ENCODE measurements at places on chromosomes 13 and 19.
A peak's percentile ranks its signal among the peaks of the same experiment; 100 is the strongest.

- no peak for DNase-seq
Observed at GRCh38 chr13:108387156-108387555, 117.6 kb downstream of the TNFSF13B start.

- no peak for DNase-seq
Observed at GRCh38 chr19:56748378-56748777, 76.8 kb upstream of the ZNF835 start.

GRCh38 chr13:62162860-62163259 is 747.2 kb upstream of the PCDH20 start:
- DNase-seq, result no peak

DNA sequence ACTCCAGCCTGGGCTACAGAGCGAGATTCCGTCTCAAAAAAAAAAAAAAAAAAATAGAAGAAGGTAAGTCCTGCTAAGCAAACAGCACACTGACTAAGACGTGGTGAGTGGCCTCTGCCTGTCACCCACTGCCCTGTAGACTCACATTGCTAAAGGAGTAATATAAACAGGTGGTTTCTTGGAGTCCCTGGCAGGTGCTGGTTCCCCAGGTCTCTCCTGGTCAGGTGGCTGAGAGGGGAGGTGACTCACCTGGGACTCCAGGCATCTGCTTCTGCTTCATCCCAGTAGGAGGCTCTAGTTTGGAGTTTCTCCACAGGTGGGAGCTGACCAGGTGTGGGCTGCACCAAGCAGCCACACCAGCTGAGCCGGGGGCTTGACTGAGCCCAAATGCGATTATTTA is at the start of gene OR10H1:
TSS of gene OR10H1 (minus strand) at position 359 of the 400 bp plus-strand sequence. CDS start 7,627 bp downstream, outside the sequence.
- DNase-seq, result no peak

DNA sequence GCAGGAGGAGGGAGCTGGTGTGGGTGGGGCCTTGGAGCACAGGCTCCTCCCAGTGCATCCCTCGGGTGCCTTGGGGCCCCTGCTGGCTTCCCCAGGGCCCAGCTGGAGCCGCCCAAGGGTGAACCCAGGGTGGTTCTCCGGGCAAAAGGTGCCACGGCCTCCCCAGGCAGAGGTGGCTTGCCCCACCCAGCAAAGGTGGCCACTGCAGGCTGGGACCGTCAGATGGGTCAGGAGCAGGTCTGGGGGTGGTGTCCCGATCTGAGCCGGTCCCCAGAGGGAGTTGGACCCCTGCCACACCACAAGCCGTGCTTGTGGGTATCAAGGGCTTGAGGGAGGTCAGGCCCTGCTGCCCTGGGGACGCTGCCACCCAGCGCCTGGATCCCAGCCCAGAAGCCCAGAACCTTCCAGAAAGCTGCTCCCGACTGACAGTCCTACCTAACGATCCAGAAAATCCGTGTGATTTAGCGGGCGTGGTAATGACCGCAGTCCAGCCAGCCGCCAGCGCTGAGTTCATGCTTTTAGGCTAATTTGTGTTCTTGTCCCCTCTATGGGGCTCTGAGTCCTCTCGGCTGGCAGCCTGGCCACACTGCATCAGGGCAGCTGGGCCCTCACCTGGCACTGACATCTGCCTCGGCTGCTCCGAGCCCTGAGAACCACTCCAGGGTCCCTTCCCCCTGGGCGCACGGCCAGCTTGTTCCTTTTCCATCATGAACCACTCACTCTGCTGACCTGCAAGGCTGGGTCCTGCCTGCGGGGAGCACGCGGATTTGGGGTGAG is 5.0 kb upstream of the GRIN3B start:
- no peak for DNase-seq

GRCh38 chr19:44960906-44961728 is 5.9 kb downstream of the CLPTM1 start:
- DNase-seq, result no peak

- DNase-seq, result no peak
Observed at GRCh38 chr13:111900390-111901131, 166.4 kb upstream of the SOX1 start.

DNA sequence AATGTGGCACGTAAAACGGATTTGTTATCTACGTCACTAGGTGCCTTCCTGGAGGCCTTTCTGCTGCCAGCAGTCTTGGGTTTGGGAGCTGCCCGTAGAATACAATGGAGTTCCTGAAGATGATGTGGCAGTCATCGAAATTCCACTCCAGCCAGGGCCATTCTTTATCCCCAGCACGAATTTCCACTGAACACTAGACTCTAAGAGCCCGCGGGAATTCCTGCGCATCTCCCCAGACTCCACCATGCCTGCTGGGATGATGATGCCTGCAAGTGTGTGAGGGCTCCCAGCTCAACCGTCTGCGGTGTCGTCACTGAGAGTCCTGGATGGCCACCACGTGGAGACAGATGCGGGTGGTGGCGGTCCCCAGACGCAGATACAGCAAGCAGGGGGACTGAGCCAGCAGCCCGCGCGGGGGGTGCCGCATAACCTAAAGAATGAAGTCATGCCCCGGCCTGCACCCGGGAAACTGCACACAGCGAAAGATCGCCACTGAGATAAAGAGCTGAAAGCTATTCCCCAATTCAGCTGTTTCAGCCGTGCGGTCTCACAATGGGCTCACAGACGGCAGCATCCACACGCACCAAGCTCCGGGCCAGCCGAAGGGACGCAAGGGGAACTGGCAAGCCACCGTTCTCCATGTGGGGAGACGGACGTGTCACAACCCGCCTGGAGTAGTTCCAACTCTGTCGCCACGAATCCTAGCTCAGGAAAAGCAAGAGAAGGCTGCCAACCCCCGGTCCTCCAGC is 41.1 kb downstream of the COL4A1 start:
- no peak for DNase-seq

DNA sequence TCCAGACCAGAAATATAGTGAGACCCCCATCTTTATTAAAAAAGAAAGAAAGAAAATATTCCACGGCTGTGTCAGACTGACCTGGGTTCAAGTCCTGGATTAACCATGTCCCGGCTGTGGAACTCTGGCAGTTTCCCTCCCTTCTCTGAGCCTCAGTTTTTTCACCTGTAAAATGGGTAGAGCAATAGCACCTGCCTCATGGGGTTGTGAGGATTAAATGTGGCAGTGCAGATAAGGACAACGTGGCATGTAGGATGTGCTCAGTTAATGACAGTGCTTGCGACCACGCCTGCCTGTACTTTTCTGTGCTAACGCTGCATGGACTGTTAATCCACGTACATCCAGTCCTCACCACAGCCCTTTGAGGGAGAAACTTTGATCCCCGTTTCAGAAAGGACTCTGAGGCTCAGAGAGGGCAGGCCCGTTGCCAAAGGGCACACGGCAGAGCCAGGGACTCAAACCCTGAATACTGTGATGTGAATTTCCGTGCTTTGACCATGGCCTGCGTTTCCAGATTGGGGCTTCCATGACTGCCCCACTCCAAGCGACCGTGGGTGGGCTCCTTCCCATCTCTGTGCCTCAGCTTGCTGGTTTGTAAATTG is 16.1 kb downstream of the SBK2 start:
- DNase-seq, result no peak

GRCh38 chr13:75636436-75637180 is 478 bp downstream of the LMO7 start:
- peak; percentile 4 for DNase-seq

DNA sequence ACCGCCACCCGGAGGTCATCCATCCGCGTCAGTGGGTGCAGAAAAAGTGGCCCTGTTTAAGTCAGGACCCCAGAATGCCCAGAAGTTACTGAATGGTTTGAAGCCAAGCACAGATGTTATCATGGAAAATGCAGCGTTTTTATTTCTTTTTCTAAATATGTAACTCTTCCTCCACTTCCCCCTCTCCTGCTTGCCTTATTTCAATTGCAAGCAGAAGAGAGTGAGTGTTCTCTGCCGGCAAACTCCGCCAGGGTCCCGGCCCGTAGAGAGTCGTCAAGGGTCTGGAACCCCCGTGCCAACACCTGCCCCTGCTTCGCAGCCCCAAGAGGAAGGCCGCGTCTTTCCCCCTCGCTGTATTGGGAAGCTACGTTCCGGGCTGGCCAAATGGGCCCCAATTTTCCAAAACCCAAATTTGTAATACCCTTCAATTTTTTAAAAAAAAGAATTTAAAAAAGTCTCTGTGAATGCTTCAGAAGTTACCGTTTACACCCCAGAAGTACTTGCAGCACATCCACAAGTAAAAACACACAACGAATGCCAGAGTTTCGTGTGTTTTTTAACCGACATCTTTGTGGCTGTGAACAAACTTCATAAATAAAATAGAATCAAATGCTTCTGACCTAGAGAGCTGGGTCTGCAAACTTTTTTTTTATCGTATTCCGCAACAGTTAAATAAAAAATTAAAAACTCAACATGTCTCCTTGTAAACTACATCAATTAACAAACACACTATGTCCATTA is 712 bp upstream of the PDX1 start:
- DNase-seq, result no peak

- DNase-seq, result no peak
Observed at GRCh38 chr13:48221686-48222187, 11.3 kb upstream of the ITM2B start.

DNA sequence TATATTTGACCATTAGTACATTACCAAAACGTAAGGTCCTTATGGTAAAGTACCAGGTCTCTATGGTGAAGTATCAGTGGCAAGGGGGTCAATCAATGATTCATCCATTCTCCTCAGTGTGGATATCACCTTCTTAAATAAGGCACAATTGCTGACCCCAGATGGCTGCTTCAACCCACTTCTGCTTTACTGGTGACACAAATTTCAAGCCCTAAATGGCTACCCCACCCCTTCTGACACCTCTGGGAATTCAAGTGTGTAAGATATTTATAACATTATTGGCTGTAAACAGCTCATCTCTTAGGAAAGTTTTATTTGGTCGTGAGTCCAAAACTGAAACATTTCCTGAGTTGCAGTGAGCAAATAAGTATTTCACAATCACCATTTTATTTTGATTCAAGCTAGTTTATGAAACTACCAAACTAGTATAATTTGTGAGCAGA is 7.9 kb upstream of the WBP4 start:
- no peak for DNase-seq

- no peak for DNase-seq
Observed at GRCh38 chr13:95643936-95644598, 439 bp downstream of the DZIP1 start.

- DNase-seq, result no peak
Observed at GRCh38 chr13:22126433-22127021, 455.7 kb downstream of the FGF9 start.

DNA sequence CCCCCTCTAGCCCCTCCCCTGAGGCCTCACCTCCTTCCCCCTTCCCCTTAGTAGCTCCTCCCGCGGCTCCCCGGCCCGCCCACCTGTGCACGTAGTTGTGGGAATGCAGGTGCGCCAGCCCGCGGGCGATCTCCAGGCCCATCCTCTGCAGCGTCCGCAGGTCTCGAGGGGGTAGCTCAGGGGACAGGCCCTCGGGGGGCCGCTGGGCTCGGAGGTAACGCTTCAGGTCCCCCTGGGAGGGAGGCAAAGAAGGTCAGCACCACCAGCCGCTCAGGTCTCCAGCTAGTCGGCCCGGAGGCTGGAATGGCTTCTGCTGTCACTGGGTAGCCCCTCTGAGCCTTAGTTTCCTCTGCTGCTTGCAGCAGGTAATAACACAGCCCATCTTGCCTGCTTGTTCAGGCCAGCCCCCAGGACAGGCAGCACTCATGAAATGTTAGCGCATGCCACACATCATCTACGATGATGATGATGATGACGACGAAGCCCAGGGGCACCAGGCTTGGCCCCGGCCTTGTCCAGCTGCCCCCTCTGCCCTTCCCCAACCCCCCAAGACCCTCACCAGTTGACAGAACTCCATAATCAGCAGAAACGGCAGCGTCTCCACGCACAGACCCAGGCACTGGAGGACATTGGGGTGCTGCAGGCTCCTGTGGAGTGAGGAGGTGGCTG is 9.2 kb downstream of the LMTK3 start:
- no peak for DNase-seq

DNA sequence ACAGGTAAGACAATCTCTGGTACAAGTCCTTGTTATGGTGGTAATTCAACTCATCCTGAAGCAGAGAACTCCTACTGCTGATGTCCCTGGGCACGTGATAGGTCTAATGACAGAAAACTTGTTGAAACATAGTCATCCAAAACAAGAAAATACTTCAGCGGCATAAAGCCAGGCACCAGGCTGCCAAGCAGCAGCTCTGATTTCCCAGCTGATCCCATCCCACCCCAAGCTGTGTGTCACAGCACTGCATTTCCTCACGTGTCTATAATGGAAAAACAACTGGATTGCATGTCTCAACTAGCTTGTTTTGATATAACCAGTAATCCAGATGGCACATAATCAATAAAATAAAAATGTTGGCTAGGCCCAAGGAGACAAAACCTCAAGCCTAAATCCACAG is 64.8 kb downstream of the MIPEP start:
- no peak for DNase-seq

- DNase-seq, result peak; percentile 46
Observed at GRCh38 chr19:1672038-1672768, 19.8 kb upstream of the TCF3 start.

- DNase-seq, result no peak
Observed at GRCh38 chr13:19910336-19911072, 47.1 kb upstream of the ZMYM5 start.

GRCh38 chr13:25766991-25767390 is 284.8 kb downstream of the SHISA2 start:
- DNase-seq, result no peak

- no peak for DNase-seq
Observed at GRCh38 chr13:109737606-109738005, 48.8 kb downstream of the IRS2 start.

GRCh38 chr19:13980340-13980739 is 25.8 kb downstream of the RFX1 start:
- no peak for DNase-seq

DNA sequence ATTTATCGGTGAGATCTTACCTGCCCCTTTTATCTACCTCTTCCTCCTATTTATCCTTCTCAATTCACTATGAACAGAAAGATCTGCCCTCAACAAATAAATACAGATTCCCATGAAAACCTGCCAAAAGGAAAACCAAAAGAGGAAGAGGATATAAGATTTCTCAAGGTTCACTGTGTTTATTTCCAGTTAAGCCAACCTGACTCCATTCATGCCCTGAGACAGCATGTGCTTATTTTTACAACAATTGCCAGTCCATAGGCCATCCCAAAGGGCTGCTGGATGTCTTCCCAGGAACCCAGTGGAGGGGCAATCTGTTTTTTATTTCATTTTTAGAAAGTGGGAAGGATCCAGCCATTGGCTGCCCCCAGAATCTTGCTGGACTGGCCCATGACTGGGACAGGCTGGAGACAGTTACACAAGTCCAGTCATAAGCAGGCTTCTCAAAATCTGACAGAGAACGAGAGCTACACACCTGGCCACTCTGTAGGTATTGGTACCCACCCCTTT is 209.1 kb downstream of the IRS2 start:
- DNase-seq, result no peak

DNA sequence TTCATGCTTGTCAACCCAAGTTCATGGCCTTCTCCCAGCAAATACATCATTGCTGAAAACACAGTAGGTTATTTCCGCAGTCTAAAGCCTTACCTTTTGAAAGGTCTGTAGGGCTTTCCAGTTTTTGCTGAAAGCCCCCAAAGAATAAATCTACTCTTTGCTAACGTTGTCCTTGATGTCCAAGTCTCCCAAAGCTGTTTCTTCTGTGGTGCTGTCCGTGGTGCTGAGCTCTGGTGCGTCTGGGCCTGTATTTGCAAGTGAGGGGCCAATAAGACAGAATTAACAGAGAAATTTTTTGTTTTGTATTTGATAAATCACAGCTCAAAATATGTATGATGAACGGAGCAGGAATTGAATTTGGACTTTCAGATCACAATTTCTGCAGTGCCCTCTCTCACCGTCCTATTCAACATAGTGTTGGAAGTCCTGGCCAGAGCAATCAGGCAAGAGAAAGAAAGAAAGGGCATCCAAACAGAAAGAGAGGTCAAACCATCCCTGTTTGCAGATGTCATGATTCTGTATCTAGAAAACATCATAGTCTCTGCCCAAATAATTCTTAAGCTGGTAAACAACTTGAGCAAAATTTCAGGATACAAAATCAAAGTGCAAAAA is 9.8 kb upstream of the LGALS16 start:
- no peak for DNase-seq

- no peak for DNase-seq
Observed at GRCh38 chr13:63044589-63045313, 1629.1 kb upstream of the PCDH20 start.

All from activated gamma-delta T cell treated with anti-CD3 and anti-CD28 coated beads, Interleukin-2, amount 50 U/mL, for 16 hours (primary cell).